Kidney epithelial cell (primary cell): ENCODE measurements at places on chromosomes 1 and 21. TPM values are rescaled to one million over a fixed set of nuclear protein-coding genes. Genes with fewer than 3 reads are reported as not detected.

DNA sequence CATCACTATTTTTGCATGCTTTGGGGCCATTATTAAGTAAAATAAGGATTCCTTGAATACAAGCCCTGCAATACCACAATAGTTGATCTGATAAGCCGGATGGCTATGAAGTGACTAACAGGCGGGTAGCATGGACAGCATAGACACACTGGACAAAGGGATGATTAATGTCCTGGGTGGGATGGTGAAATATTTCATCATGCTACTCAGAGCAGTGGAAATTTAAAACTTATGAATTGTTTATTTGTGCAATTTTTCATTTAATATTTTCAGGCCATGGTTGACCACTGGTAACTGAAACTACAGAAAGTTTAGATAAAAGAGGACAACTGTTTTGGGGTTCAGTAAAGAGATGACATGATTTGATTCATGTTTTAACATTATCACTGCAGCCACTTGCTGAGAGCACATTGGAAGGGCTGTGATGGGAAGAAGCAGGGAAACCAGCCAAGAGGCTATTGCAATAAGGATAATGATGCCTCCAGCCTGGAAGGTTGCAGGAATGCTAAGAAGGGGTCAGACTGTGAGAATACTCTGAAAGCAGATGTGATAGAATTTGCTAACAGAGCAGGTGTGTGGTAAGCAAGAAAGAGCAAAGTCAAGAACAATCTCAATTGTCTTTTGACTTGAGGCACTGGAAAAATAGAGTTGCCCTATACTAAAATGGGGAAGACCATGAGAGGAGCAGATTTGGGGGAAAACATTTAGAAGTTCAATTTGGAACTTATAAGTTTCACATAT is 62.5 kb upstream of the TNFSF4 start:
- DNase-seq = peak; percentile 55

- DNase-seq = no peak
Observed at GRCh38 chr21:45370575-45370974, 34.4 kb upstream of the COL18A1 start.

DNA sequence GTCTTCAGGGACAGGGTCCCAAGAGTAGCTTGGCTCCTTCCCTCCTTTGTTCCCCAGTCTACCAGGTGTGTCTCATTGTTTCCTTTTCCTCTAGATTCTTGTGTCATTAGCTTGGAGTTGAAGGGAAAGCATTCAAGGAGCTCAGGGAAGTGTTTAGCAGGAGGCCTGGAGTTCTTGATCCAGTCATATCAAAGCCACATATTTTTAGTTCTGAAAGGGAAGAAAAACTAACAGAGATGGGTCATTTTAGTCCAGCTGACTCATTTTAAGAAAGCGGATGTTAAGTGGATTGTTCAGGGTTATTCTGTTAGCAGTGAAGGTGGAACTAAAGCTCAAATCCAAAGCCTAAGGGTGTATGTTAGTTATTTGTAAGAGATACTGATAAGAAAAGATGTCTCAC is 721 bp downstream of the C1orf54 start:
- DNase-seq = no peak

DNA sequence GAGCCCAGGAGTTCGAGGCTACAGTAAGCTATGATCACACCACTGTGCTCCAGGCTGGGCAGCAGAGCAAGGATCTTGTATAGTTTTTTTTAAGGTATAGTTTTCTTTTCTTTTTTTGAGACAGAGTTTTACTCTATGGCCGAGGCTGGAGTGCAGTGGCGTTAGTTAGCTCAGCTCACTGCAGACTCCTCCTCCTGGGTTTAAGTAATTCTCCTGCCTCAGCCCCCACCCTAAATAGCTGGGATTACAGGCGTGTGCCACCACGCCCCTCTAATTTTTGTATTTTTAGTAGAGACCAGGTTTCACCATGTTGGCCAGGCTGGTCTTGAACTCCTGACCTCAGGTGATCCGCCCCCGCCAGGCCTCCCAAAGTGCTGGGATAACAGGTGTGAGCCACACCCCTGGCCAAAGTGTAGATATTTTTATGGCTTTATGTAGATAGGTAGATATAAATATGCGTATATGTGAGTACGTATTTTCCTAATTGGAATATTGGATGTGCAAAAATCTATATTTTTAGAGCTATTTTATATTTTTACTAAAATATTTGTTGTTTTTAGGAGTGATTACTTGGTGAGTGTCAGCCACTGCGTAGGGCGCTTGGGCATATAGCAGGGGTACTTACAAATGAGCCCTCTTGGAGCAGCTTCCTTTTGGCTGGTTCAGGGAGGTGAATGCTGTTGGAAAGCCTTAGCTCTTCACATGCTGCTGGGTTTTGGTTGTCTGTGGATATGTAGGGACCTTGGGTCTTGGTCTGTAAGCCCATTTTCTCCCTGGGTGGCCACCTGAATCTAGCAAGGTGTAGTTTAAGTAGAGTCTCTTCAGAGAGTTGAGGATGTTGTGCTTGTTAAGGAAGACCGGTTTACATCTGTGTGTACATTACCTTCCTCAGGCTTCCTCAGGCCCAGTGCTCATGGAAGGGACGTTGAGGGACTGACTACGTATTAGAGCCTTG is 9.5 kb downstream of the KDM4A start:
- no peak for DNase-seq

- DNase-seq = no peak
Observed at GRCh38 chr1:204983881-204984280, 59.1 kb upstream of the CNTN2 start.

GRCh38 chr1:24442764-24443163 is 27.2 kb downstream of the NIPAL3 start:
- DNase-seq = no peak

DNA sequence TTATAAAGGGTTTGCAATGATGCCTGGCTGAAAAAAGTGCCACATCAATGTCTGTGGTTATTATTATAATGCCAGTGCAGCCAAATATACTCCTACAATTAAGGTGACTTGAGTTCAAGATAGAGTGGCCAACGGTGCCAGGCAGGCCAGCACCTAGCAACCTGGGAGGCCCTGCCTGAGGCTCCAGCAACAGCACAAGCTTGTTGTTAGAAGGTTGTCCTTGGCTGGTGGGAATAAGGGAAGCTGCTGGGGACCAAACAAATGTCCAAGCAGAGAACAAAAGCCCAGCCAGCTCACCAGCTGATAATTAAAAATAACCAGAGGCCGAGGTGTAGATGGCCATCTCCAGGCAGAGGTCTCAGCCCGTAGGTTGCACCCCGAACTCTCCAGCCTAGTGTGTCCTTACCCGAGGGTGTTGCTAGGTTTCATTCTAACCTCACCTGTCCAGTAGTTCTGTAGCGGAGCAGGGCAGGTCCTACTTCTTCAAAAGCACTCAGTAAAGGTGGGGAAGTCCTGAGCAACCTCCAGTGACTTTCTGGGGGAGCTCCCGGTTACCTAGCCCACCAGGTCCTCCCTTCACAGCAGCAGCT is 1.9 kb downstream of the TMPRSS2 start:
- no peak for DNase-seq

DNA sequence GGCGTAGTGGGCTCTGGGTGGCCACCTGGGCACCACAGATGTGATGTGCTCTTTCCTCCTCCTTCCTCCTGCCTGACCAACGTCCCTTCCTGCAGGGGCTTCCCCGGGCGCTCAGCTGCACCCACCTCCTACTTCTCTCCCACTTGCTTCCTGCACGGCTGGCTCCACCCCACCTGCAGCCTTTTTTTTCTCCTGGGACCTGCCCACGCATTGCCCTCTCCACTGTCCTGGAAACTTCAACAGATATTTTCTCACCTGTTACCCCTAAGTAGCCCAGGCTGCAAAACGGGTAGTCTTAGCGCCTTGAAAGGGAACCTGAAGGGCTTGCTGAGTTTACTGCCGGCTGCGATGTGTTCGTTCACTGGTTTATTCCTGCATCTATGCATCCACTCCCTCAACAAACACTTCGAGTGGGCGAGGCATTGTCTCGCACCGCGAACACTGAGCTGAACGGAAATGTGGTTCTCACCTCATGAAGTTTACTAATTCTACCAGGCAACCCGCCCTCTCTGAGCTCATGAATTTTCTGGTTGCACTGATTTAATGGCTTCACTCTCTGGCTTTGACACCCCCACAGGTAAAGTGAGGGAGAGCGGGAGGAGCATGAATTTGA is 23.6 kb downstream of the ZBTB18 start:
- no peak for DNase-seq

DNA sequence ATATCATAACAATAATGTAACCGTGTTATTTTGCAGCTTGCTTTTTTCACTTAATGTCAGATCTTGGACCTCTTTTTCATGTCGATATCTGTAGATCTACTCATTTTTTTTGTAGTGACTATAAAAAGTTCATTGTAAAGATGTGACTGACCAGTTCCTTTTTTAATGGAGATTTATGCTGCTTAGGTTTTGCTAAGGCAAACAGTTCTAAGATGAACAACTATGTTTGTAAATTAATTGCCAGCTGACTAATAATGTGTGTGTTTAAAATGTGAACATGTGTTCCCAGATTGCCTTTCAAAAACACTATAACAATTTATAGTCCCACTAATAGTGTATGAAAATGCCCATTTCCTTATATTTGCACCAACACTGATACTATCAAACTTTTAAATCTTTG is 18.1 kb upstream of the EPS8L3 start:
- no peak for DNase-seq

- no peak for DNase-seq
Observed at GRCh38 chr1:209870151-209870831, 42.5 kb downstream of the UTP25 start.

- no peak for DNase-seq
Observed at GRCh38 chr1:208179961-208180409, 64.2 kb downstream of the PLXNA2 start.

GRCh38 chr1:194795917-194796593 is 1609.6 kb upstream of the B3GALT2 start:
- DNase-seq = no peak

- no peak for DNase-seq
Observed at GRCh38 chr1:168830562-168830961, 101.6 kb upstream of the DPT start.

DNA sequence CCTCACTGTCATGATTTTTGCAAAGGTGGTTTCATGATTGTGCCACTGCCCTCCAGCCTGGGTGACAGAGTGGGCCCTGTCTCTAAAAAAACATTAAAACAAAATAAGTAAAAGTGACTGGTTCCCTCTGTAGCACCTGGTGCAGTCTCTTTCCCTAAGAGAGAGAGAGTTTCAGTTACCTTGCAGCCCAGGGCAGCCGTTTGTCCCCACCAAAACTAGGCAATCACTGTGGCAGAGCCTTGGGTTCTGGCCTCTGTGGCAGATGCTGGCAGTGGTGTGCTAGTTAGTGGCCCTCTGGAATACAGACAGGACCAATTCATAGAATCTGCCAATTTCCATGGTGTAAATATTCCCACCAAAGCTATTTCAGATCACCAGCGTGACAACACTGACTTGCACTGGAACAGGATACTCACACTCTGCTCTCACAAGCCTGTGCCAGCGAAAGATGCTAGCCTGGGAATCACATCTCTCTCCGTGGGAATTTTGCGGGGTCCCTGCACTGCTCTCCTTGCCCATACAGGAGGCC is 108.7 kb downstream of the TLR5 start:
- no peak for DNase-seq

- DNase-seq = no peak
Observed at GRCh38 chr1:6509220-6509918, 17.9 kb upstream of the PLEKHG5 start.

DNA sequence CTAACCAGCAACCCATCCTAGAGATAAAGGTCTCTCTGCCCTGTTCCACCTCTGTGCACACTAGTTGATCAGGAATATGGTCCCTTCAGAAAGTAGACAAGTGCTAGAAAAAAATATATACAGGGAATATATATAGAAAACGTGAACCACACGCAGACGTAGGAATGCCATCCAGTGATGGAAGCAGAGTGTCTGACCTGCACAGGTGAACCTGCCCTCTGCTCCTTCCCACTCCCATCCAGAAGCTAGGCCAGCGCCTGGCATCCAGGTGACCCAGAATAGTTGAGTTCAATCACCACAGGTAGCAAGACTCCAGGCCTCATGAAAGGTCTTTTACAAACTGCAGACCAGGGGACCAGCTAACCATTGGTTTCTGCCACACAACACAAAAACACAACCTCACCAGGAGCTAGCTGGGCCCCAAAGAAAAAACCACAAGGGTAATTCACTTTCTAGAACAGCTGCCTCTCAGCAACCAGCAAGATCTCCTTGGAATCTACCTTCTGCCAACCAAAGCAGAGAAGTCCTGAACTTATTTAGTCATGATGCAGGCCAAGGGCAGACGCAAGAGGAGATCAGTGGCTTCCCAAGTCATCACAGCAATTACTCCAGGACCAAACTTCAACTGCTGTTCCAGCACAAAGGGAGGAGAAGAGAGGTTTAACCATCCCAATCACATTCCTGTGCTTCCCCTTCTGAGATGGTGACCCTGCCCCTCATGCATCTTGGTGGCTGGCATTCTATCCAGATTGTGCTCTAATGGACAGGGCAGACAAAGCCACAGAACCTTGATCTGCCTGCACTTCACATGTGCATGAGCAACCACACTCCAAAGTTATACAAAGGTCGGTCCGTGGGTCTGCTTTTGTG is 53.0 kb downstream of the GPR161 start:
- DNase-seq = no peak

The KRTAP19-1 gene
- total RNA-seq = not detected in 2 replicates

The MAP3K21 gene
- total RNA-seq = 6.4 and 7.6 TPM in 2 replicates

The LRRN2 gene
- total RNA-seq = 7.6 and 10.8 TPM in 2 replicates

The PGD gene
- 208 and 239 TPM in 2 replicates for total RNA-seq

The TAS1R3 gene
- total RNA-seq = 0.08 and 1.0 TPM in 2 replicates

The FMN2 gene
- 0.33 and 1.6 TPM in 2 replicates for total RNA-seq

The TACSTD2 gene
- 169 and 183 TPM in 2 replicates for total RNA-seq

The SEC16B gene
- total RNA-seq = 0.96 and 1.2 TPM in 2 replicates
